ENCODE measurements at places on chromosomes 7 and 10.

GRCh38 chr10:112213836-112214235, 30.3 kb upstream of the GPAM start:
- DNase-seq, result no peak

DNA sequence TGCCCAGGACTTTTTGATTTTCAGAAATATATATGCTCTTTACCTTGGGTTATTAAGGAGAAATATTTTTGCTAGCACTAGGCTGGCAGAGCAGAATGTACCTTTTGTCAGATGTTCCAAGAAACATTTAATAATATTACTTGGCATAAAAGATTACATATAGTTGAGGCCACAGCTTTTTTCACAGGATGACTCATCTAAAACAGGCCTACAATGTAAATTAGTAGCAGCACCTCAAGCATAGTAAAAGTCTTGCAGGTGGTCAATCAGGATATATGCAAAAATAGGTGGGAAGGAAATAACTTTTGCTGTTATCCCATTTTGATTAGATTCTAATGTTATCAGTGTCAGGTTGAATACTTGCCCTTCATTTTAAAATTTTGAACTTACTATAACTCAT, 14.9 kb upstream of the ITGB1 start:
- DNase-seq, result no peak

GRCh38 chr7:23687011-23687410, 7.0 kb downstream of the FAM221A start:
- no peak for DNase-seq

DNA sequence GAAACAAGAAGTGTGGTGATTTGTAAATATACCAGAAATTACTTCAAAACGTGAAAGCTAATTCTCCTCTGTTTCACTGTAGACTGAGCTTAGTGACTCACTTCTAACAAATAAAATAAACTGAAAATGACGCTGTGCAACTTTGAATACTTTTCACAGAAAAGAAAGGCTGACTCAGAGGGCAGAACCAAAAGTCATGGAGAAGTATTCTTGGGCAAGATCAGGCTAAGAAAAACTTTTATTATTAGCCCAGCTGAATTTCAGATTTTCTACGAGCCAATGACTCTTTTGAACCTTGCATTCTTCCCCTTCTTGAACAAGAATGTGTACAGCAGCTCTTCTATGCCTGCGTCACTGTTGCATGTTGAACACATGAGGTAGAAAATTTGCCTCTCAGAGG, 527.3 kb upstream of the GHITM start:
- no peak for DNase-seq

DNA sequence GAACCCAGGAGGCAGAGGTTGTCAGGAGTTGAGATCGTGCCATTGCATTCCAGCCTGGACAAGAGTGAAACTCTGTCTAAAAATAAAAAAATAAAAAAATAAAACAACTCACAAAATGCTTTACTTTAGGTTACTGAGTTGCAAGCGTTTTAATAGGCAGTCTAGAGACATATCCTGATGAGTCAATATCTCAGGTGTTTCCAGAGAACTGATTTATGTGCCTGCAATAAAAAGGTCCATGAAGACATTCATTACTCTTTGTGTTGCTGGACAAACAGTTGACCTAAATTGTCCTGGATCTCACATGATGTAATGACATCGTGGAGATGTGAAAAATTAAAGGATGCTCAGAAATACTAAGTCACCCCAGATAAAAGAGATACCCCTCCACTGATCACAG, 31.5 kb downstream of the CDNF start:
- DNase-seq, result no peak

- DNase-seq, result no peak
Measured at GRCh38 chr10:30811276-30812017, 181.9 kb upstream of the LYZL2 start.

DNA sequence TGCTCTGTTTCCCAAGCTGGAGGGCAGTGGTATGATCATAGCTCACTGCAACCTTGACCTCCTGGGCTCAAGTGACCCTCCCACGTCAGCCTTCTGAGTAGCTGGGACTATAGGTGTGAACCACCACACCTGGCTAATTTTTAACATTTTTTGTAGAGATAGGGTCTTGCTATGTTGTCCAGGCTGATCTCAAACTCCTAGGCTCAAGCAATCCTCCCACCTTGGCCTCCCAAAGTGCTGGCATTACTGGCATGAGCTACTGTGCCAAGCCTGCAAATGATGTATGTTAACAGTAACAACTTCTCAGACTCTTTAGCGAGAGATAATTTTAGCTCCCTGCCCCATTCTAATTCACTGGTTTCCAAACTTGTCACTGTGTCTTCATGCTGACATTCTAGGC, 27.7 kb upstream of the SEPHS1 start:
- DNase-seq, result no peak

DNA sequence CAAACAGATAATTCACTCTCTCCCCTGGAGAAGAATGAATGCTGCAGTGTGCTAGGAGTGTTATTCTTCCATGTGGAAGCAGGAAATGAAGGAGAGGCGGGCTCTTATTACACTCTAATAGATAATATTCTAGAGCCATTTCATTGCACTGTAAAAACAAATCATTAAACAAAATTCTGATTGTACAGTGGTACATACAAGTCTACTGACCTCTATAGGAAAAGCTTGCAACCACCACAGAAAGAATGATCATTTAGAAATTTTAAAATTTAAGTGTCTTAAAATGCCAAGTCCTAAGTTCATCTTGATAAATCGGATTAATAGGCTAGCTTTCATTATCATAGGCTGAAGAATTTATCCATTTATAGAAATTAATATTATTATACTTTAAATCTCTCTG, 960.3 kb upstream of the LRRN3 start:
- DNase-seq, result no peak

- no peak for DNase-seq
Measured at GRCh38 chr7:30436046-30436445, 42.5 kb downstream of the NOD1 start.

DNA sequence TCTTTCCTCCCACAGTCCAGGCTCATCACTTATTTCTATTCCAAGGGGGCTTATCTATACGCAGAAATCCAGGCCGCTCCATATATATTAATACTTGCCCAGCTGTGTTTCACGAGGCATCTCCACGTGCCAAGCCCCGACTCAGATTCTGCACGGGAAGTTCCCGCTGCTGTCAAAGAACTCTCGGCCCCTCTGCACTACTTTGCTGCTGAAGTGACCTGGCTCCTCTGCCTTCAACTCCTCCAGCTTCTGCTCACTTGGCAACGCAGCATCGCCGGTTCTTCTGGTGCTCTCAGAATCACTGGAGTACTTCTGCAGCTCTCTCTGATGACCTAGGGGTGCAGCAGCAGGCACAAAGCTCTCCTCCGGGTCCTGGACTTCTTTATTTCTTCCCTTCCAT, 9.7 kb upstream of the CHST12 start:
- DNase-seq, result no peak

GRCh38 chr10:100776671-100777070, 31.3 kb downstream of the PAX2 start:
- no peak for DNase-seq

- no peak for DNase-seq
Measured at GRCh38 chr7:25947669-25948516, 204.1 kb upstream of the NFE2L3 start.

GRCh38 chr7:38550836-38551235, 80.3 kb downstream of the AMPH start:
- no peak for DNase-seq

DNA sequence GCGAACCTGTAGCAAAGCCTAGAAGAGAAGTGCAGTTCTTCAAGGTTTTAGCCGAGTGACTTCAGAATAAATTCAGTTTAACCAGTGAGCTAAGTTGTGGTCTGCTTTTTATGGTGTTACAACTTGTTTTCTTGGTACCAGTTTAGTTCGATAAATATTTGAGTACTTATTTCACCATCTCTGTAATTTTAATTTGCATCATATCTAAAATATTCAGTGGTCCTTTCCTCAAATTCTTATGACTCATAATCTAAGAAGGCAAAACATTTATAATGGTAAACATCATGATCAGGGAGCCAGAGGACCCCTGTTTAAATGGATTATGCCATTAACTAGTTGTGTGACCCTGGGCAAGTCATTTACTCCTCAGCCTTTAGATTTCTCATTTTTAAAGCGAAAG, 4.1 kb upstream of the BMPER start:
- DNase-seq, result no peak

DNA sequence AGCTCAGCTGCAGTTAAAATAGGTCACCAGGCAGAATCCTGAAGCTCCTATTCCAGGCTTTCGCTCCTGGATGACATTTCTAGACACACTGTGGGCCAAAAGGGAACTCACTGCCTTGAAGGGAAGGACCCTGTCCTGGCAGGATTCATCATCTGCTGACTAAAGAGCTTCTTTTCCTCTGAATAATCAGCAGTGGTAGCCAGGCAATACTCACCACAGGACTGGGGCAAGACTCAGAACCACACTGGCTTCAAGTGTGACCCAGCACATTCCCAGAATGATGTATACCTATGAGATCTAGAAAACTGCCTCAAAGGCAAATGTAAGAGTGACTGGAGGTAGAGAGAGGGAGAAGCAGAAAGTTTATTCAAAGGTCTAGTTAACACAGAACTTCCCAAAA, 29.5 kb upstream of the EBF3 start:
- DNase-seq, result no peak

GRCh38 chr10:67784474-67784873, 53.5 kb downstream of the DNAJC12 start:
- DNase-seq, result no peak

- no peak for DNase-seq
Measured at GRCh38 chr10:11819027-11819426, 4.1 kb upstream of the PROSER2 start.

GRCh38 chr10:124239696-124240095, 146.3 kb upstream of the CHST15 start:
- DNase-seq, result no peak

DNA sequence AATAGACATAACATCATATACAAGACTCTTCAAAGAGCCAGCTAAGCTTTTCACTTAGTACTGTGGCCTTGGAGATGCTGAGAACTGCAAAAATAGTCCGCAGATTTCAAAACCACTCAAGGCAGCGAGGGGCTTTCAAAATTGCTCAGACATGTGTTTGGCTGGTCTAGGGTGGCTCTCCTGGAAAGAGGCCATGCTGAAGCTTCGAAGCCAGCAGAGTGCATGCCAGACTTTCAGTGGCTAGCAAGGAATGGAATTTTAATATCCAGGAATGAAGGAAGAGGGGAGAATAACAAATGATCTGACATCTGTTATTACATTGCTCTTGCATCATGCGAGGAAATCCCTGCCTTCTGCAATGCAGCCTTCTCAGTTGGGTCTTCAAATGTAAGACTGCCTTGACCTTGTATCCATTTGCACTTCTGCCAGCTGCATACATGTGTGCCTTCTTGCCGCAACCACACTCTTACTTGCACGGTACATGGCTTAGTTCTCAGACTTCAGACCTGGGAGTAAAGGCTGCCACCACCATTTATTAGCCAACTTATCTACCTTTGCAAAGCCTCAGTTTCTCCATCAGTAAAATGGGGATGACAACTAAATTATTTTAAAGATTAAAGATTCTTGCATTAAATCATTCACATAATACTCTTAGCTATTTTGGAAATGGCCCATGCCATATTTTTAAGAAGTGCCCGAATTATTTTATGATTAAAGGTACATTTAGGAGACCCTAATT, 55.9 kb downstream of the ITIH5 start:
- DNase-seq, result no peak

GRCh38 chr7:110693344-110693743, 397.6 kb upstream of the LRRN3 start:
- no peak for DNase-seq

- no peak for DNase-seq
Measured at GRCh38 chr7:149500201-149500600, 2.6 kb upstream of the ZNF746 start.

DNA sequence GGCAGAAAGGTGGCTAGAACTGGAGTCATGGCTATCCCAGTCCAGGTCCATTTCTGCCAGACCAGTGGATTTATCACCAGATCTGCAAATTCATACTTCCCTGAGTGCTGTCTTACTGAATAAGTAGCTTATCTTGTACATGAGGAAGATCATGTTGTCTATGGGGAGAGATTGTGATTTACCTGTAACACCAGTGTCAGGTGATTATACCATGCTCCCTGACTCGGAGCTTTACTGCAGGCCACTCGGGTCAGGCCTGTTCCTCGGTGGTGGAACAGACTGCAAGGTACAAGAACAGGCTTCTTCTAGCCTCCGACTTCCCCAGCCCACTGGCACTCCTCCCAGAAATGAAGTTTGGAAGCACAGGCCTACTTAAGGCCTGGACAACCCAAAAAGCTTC, 42.6 kb upstream of the DLG5 start:
- DNase-seq, result no peak

DNA sequence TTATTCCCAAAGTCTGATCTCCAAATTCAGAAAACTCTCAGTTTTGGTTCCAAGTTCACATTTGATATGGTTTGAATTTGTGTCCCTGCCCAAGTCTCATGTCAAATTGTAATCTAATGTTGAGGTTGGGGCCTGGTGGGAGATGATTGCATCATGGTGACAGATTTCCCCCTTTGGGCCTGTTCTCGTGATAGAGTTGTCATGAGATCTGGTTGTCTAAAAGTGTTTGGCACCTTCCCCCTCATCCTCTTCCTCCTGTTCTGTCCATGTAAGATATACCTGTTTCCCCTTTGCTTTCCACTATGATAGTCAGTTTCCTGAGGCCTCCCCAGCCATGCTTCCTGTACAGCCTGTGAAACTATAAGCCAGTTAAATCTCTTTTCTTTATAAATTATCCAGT, 138.6 kb downstream of the ARL4A start:
- no peak for DNase-seq

DNA sequence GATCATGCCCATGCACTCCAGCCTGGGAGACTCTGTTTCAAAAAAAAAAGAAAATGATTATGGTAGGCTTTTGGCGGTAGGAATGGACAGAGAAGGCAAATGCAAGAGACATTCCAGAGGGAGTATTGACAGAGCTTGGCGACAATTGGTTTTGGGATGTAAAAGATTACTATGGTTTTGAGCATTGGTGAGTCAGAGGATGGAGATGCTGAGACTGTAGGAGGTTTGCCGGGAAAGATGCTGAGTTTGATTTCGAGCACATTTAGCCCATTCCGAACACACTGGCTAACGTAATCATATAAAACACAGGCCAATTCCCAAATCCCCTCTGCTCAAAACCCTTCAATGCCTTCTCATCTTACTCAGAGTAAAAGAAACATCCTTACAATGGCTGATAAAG, 161.6 kb upstream of the MKLN1 start:
- DNase-seq, result no peak

- no peak for DNase-seq
Measured at GRCh38 chr10:17965649-17966235, 14.0 kb downstream of the SLC39A12 start.

- DNase-seq, result peak; percentile 29
Measured at GRCh38 chr10:100743626-100744135, 1.7 kb upstream of the PAX2 start.

- no peak for DNase-seq
Measured at GRCh38 chr7:80134536-80135308, at the start of gene GNAI1. GNAI1 (plus strand) TSS chr7:80134831; CDS start chr7:80135161, 330 bp downstream.

Measured in pulmonary artery endothelial cell (primary cell).